CD4-positive, CD25-positive, alpha-beta regulatory T cell (primary cell): ENCODE measurements at places on chromosomes 1 and 21.

DNA sequence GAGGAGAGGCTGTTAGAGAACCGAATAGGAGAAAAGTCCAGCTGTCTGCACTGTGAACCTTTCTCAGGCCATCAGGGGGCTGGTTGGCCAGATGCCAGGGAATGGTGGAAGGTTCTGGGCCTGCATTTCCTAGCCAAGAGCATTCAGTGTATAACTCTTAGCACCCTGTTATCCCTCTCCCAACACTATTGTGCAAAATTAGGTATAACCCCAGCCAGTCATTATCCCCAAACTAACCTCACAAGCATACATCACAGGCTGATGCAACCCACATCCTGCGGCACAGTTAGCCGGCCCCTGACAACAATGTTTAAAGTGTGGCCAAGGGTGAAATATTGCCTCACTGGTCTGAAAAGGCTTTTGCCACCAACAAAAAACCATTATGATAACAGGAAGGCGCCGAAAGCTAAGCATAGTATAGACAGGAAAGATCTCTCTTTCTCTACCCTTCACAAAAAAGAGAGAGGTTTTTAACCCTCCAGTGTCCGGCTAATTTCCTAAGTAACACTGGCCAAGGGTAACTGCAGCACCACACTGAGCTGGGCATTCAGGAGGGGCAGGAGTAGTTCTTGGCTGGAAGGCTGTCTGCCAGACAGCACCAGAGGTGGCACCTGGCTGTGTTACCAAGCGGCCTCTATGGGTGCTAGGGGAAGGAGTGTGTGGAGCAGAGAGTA, 77.3 kb upstream of the BCAR3 start:
- DNase-seq = no peak

GRCh38 chr1:31249854-31250253, 10.2 kb upstream of the NKAIN1 start:
- DNase-seq = no peak

DNA sequence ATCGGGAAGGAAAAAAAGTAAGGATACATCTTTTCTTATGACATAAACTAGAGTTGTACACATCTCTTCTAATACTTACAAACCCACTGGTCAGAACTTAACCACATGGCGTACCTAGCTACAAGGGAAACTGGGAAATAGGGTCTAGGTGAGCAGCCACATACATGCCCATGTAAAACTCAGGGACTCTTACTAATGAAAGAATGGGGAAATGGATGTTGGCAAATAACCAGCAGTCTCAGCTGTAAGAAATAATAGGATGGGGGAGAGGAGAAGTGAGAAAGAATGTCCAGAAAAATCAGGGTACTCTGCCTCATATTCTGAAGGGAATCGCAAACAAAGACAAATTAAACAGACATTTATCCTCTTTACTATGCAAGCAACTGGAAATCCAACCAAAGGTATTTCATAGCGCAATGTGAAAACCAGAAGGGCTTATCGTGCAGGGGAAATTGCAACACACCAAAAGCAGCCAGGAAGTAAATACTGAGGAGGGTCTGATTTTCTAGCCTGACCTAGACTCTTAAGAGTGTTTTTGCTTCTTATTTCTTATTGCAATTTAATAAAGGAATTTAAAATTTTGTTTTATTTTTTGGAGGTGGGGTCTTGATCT, 17.5 kb downstream of the GTF2B start:
- no peak for DNase-seq

DNA sequence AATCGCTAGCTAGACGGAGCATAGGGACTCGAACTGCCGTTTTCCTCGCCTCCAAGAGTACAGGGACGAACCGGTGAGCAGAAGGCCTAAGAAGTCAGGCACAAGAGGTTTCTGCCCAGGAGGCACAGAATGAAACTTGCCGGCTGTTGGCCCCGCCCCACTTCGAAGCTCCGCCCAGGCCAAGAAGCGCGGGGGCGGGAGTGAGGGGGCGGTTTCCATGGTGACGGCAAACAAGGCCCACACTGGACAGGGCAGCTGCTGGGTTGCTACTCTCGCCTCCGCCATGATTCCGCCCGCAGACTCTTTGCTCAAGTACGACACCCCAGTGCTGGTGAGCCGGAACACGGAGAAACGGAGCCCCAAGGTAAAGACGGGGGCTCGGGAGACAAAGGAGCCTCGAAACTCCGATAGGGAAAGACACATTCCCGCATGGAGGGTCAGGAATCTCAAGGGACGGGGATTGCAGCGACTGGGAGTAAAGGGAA, at the start of gene DNALI1:
Gene DNALI1, plus strand, starts transcription at position 229 of the 485 bp plus-strand sequence. Its CDS starts 55 bp downstream, at position 284.
- peak; percentile 47 for DNase-seq

- DNase-seq = no peak
Observed at GRCh38 chr1:105359457-105359856, 1609.8 kb downstream of the AMY1C start.

DNA sequence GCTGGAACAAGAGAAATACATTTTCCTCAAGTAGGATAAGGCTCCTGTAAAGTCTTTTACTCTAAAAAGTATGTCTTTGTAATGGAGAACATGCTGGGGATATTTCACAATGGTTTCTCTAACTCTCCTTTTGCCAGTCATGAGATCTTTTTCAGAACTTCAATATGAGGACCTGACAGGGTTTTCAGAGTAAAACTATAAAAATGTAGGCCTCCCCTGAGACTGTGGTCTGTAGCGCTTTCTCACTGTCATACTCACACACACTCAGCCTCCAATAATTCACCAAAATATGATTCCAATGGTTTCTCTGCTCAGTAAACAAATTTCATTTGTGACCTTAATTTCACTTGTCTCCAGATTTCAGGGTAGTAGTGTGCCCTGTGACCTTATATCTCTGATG, 440.1 kb upstream of the PTBP2 start:
- DNase-seq = no peak

- DNase-seq = no peak
Observed at GRCh38 chr1:223212441-223212840, 69.4 kb upstream of the TLR5 start.

DNA sequence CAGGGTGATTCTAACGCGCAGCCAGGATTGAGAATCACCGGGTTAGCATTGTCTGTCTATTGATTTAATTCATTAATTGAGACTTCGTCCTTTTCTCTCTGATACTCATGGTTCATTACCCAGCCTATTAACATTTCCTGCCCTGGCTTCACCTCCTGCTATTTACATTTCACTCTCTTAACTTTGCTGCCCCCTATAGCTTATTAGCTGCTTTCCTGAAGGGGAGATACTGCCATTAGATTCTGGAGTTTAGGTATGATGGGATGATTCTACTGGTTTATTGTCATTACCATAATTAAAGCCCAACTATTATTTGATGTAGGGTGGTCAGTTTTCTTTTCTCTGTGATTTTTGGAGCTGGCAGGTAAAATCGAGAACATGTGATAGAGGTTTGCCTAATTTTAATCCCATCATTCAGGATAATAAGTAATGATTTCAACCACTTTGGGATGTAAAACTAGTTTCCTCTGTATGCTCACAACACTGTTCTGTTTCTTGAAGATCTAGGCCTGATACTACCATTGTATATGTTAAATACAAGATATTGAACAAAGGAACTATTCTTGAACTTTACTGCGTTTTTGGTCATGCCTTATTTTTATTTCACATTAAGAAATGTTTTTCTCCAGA, 6.4 kb downstream of the PPP2R5A start:
- DNase-seq = peak; percentile 77

GRCh38 chr1:12056331-12056841, 6.7 kb upstream of the TNFRSF8 start:
- no peak for DNase-seq

DNA sequence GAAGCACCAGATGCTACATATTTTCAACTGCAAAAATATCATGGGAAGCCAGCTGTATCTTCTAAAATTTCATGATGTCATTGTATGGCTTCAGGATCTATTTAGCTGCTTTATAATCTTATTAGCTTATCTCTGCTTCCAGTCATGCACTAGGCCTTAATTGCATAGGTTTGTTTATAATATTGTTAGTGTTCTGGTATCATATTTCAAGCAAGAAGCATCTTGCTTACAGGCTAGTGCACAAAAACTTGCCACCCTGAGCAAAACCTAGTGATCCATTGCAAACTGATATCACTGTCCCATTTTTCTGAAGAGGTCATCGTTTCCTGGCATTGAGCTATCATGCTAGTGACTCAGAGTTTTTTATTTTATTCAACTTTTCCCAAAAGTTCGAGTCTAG, 15.7 kb upstream of the NRIP1 start:
- DNase-seq = no peak

GRCh38 chr1:196960854-196961253, 16.5 kb upstream of the CFHR5 start:
- DNase-seq = no peak

GRCh38 chr21:25005388-25005787, 601.9 kb downstream of the MRPL39 start:
- no peak for DNase-seq

- DNase-seq = peak; percentile 50
Observed at GRCh38 chr21:36052860-36053714, 7.2 kb downstream of the SETD4 start.

DNA sequence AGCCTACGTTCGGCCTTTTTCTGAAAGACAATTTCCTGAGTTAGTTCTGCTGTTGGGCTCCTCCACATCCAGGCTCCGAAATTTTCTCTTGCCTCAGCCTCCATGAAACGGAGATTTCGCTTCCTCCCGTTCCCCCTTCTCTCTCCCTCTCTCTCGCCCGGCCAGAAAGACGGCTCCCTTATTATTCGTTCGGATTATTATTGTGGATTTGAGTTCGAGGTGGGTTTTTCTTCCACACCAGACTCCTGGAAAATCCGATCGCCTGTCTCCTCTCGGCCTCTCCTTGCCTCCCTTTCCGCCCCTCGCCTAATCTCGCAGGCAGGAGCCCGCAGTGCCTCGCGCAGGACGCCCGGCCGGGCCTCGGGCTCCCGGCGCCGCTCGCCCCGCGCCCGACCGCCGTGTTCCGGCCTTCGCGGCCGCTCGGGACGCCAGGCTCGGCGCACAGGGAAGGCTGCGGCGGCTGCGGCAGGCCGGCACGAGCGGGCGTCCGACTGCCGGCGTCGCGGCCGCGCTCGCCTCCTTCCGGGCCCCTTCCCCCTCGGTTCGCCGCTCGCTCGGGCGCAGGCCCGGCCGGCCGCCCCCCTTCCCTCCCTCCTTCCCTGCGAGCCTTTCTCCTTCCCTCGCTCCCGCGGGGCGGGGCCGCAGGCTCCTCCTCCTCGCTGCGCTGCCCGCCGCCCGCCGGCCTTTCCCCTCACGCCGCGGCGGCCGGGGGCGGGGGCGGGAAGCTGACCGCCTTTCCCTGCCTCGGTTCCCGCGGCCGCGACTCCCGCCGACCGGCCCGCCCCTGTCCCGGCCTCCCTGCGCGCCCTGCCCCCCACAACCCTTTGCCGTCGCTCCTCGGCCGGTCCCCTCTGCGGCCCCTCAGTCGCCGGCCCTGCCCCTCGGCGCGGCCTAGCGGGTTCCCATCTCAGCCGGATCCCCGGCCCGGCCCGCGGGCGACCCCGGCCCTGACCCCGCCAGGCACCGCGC, at the start of gene ARHGEF11:
Gene ARHGEF11, minus strand, starts transcription at position 493 of the 969 bp plus-strand sequence. CDS start 1,412 bp downstream, outside the sequence.
- no peak for DNase-seq

DNA sequence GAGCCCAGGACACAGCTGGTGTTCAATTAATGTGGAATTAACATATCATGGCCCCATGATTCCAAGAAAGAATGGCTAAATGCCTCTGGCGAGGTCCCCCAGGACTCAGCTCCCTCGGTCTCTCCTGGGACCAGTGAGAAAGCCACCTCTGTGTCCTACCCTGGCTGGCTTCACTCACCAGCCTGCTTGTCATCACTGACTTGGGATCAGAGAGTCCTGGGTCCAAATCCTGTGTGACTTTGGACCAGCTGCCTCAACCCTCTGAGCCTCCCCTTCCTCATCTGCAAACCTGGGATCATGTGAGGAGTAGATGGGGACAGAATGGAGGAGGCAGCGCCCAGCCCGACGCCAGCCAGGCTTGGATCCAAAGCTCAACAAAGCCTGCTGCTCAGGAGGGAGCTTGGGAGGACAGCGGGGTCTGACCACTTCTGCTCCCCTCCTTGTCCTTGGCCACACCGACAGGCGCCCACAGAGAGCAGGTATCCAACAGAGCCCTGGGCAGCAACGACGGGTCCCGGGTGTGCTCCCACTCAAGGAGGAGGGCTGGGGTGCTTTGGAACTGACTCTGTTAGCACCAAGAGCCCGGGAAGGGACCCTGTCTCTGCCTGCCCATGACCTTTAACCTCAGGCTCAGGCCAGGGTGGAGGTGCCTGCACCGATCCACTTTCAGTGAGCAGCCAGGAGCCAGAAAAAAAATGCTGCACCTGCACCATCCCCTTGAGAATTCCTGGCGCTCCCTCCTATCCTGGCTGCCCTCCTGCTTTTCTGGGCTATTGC, 3.2 kb downstream of the SH2D5 start:
- no peak for DNase-seq

GRCh38 chr1:116836099-116836498, 73.6 kb upstream of the PTGFRN start:
- DNase-seq = no peak

GRCh38 chr1:201212056-201212455, 21.4 kb downstream of the IGFN1 start:
- DNase-seq = no peak

DNA sequence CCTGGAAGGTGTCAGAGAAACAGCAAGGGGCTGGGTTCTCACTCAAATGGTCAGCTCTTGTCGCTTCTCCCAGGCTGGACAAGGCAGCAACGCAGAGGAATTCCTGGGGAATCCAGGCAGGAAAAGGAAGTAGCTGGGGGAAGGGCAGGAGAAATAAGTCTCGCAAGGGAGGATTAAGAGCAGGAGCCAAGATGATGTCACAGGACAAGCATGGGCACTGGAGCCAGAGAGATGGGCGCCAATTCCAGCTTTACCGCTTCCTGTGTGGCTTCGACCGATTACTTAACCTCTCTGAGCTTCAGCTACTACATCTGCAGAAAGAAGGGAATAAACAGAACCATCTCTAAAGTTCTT, 70.5 kb downstream of the SSBP3 start:
- no peak for DNase-seq

DNA sequence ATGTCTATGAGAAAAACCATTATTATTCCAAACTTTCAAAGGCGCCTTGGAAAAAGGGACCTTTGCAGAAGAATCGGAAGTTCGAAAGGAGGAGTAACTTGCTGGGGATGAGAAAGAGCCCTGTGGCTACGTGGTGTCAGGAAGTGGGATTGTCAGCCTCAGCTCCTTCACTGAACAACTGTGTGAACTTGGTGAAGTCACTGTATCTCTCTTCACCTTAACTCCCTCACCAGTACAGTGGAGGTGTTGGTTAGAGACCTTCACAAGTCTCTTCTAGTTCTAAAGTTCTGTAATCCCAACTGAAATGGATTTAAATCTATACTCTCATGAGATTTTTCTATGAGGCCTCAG, 285.6 kb downstream of the CACNA1E start:
- DNase-seq = no peak

GRCh38 chr1:18955441-18956192, 859 bp downstream of the IFFO2 start:
- DNase-seq = peak; percentile 59
